ENCODE measurements at places on chromosomes 7 and 10.

GRCh38 chr7:158247758-158248487 lies 339.7 kb downstream of the PTPRN2 start:
- DNase-seq, result no peak

GRCh38 chr10:101565936-101566332 lies 22.1 kb downstream of the POLL start:
- no peak for DNase-seq

- DNase-seq, result no peak
Observed at GRCh38 chr7:1323178-1324027, 90.7 kb downstream of the UNCX start.

DNA sequence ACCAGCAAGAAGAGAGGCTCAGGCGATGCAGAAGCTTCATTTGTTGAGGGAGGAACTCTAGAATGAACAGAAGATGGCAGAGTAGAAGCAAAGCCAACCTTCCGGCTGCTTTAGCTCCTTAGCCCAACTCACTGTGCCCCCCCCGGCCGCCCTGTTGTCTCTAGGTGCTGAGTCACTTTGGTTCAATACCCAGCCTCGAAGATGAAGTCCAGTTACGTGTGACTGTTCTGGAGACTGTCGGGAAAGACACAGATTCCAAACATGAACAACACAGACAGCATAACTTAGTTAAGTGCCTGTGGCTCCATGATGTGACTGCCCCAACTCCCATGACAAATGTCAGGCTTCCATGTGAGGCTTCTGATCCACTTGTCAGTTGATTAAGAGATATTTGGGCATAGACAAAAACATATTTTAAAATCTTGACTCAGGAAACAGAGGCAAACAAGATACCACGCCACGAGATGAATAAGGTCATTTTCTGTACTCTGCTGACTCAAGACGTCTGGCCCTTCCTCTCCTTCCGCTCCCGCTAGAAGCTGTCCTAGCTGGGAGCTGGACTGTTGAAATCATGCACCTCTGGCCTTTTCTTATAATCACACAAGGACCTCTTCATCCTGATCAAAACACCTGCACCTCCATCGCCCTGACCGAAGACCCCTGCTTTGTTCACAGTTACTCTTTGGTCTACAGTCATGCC lies 199.3 kb downstream of the FRMD4A start:
- no peak for DNase-seq

DNA sequence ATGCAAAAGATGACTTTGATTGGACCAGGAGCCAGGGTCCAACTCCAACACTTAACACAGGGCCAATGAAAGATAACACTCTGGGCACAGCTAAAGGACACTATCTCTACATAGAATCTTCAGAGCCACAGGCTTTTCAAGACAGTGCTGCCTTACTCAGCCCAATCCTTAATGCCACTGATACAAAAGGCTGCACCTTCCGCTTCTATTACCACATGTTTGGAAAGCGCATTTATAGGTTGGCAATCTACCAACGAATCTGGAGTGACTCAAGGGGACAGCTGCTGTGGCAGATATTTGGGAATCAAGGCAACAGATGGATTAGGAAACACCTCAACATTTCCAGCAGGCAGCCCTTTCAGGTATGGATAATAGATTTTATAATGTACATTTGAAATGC lies 160.7 kb downstream of the MALRD1 start:
- no peak for DNase-seq

- peak; percentile 47 for DNase-seq
Observed at GRCh38 chr10:17742918-17743317, 9.1 kb upstream of the TMEM236 start.

GRCh38 chr7:151936207-151936606 lies 20.0 kb upstream of the GALNTL5 start:
- no peak for DNase-seq

DNA sequence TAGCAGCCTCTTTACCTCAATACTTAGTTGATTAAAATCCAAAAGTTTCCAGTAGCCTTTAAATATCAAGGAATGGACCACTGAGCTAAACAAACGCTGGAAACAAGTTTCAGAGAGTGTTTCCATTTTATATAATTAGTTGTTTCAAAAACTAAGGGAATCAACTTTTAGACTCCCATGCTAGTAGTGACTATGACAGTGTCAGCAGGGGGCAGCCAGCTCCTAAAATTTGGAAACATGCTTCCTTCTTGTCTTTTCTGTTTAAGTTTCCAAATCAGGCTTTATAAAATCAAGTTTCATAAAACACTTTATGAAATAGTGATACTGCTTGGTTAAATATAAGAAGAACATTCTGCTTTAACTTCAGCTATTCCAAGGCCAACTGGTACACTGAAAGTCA lies 138.2 kb upstream of the TMEM229A start:
- no peak for DNase-seq

GRCh38 chr7:45919231-45919784 lies 1.8 kb downstream of the IGFBP3 start:
- no peak for DNase-seq

DNA sequence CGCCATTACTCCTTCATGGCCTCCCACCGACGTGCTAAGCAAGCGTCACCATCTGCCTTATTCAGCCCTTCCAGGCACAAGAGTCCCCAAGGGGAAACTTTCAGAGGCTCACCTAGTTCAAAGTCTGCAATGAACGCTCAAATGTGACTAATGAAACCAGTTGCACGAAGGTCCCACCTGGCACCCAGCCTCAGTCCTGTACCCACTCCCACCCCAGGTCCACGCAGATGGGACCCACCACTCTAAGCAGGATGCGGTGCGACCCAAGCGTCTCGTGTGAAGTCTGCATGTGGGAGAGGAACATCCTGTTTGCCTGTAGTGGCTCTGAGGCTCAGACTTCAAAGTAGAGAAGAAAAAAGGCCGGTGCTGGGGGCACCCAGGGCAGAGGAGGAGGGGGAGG lies 40.3 kb downstream of the RGS10 start:
- DNase-seq, result peak; percentile 83

DNA sequence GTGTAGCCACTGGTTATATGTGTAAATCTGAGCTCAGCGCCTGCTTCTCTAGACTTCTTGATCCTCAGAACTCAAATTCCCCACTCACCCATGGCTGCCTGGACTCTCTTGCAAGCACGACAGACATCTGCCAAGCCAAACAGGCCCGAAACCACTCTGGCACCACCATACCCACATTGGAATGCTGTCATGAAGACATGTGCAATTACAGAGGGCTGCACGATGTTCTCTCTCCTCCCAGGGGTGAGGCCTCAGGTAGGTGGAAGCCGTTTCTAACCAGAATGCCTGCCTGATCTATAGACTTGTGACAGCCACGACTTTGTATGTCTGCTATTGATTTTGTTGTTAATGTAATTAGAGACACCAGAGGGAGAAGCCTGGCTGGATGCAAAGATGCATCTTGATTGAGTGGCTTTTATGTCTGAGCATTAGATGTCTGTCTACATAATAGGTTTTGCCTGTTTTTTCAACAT lies 4.0 kb downstream of the BAMBI start:
- DNase-seq, result no peak

DNA sequence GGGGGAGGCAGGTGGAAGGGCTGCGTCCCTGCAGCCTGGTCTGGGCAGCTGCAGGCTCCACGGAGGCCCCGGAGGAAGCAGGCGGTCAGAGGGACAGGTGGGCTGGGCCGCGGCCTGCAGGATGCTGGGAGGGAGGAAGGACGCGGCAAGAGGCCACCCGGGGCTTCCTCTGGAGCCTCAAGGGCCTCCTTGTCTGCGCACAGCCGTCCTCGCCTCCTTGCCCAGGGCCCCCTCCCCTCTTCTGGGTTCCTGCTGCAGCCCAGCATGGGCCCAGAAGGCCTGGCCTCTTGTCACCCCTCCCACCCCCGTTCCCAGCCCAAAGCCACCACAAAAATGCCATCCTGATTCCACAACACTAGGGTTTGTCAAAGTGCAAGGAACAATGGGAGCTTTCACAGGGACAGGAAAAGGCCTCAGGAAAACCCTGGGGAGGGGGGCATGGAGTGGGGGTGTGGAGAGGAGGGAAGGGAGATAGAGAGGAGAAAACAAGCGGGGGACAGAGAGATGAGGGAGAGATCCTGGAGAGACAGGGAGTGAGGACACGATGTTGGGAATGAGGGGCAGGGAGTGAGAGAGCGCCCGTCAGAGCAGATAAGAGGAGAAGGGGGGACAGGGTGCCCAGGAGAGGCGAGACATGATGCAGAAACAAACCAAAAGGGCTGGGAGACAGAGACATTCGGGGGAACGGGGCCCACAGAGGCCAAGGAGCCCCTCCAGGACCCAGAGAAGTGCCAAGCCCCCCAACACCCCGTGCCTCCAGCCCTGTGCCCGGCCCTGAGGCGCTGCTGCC lies 41.8 kb downstream of the ZCCHC24 start:
- DNase-seq, result no peak

- no peak for DNase-seq
Observed at GRCh38 chr10:18140957-18141845, 977 bp downstream of the CACNB2 start.

DNA sequence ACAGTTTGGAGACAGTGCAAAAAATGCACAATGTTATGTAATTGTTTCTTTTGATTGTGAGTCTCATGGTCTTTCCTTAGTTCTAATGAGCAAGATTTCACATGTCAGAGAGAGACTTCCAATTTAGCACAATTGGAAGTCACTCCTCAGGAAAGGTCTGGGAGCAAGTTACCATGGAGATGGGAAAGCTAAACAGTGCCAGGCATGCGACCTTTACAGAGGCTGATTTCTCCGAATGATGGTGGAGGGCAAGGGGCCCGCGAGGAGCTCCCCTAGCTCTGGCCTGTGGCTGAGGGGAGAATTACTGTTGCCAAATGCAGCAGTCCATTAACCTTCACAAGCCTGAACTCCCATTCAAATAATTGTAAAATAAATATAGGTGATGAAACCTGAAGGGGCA lies 59.3 kb downstream of the CDCA7L start:
- no peak for DNase-seq

- no peak for DNase-seq
Observed at GRCh38 chr7:116393654-116394053, 105.9 kb upstream of the CAV2 start.

GRCh38 chr10:810351-810846 lies 120.9 kb upstream of the DIP2C start:
- DNase-seq, result no peak

DNA sequence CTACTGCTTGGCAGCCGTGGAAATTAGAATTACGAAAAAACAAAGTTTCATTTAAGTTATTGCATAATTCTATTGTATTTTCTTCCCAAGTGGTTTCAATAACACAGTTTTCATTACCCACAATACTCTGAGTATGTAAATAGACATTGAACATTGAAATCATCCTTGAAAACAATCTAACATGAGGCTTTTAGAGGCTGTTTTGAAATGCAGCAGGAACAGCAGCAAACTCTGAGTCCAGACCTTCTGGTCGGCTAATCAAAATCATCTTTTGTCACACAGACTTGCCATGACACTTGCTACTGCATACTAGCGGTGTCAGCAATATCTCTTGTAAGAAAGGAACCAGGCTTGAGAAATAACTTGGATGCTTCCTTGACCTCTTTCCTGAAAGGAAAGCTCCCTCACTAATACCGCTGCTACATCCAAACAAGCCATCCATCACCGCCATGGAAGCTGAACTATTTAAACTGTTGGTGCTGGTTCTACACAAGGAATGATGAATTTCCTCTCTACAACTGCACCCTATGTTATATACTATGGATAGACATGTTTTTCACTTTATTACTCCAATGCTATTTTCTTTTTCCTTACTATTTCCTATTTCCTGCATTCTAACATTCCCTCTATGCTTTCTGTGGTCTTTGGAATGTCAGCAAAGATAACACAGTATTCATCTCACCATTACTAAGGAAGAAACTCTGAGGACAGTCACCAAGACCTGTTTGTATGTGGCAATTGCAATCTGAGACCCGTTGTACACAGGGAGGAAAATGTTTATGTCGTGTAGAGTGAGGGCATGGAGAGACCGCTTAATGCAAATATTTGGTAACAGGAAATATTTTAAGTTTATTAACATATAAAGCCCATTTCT lies 130.8 kb downstream of the ITGA8 start:
- no peak for DNase-seq

- no peak for DNase-seq
Observed at GRCh38 chr7:34165927-34166550, 260.7 kb downstream of the BMPER start.

GRCh38 chr7:139046143-139046542 lies 10.3 kb upstream of the ZC3HAV1L start:
- no peak for DNase-seq

DNA sequence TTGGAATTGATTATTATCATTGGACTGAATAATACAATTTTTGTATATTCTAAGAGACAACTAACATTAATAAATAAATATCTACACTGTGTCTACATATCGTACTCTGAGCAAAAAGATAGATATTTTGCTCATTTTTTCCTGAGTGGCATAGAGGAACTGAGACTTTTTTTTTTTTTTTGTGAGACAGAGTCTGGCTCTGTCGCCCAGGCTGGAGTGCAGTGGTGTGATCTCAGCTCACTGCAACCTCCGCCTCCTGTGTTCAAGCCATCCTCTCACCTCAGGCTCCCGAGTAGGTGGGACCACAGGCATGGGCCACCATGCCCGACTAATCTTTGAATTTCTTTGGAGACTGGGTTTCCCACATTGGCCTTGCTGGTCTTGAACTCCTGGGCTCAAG lies 14.0 kb downstream of the KMT2E start:
- no peak for DNase-seq

DNA sequence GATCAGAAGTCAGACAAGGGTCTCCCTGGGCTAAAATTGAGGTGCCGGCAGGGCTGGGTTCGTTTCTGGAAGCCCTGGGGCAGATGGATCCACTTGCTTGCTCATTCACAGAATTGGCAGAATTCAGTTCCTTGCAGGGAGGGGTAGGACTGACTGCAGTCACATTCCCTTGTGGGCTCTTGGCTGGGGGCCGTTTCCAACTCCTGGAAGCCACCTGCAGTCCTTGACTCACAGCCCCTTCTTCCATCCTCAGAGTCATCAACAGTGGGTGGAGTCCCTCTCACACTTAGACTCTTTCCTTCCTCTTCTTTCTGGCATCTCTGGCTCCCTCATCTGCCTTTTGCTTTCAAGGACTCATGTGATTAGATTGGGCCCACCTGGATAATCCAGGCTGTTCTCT lies 54.6 kb upstream of the NANOS1 start:
- no peak for DNase-seq

DNA sequence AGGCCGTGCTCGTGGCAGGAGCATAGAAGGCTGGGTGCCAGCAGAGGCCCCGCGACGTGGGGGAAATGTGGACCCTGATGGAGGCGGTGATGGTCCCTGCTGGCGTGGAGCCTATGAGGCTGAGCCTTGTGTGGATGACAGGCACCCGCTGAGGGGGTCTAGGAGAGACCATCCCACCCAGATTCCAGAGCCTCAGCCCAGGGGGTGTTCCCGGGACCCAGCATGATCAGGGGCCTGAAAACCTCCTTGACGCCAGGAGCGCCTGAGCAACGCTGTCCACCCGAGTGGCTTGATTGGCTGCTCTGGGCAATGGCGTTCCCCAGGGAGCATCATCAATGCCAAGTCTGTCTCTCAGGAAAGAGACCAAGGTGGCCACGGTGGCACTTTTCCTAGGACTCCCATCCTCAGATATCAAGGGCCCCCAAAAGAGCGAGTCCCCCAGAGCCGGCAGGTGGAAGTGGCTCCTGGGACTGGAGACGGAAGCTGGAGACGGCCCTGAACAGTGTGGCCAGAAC lies 61.1 kb downstream of the PWWP2B start:
- no peak for DNase-seq

GRCh38 chr7:133009426-133010252 lies 72.3 kb downstream of the CHCHD3 start:
- DNase-seq, result no peak

GRCh38 chr7:6589151-6589828 lies 531 bp upstream of the INTS15 start:
- DNase-seq, result no peak

- DNase-seq, result no peak
Observed at GRCh38 chr10:64023926-64024470, 502.8 kb downstream of the REEP3 start.

- DNase-seq, result peak; percentile 4
Observed at GRCh38 chr10:50417886-50418830, 166.8 kb upstream of the ASAH2 start.

Measured in activated gamma-delta T cell treated with anti-CD3 and anti-CD28 coated beads, Interleukin-2, amount 50 U/mL, for 16 hours (primary cell).